ENCODE measurements at places on chromosomes 3 and 15.

GRCh38 chr15:98946301-98947255 is 61.0 kb downstream of the PGPEP1L start:
- H3K4me3 ChIP-seq = no peak overlapping the region
- H3K27ac ChIP-seq = peak overlapping the region; percentile 69
- no peaks in the 10 kb centered on the region for H3K36me3 ChIP-seq
- no peak for DNase-seq

DNA sequence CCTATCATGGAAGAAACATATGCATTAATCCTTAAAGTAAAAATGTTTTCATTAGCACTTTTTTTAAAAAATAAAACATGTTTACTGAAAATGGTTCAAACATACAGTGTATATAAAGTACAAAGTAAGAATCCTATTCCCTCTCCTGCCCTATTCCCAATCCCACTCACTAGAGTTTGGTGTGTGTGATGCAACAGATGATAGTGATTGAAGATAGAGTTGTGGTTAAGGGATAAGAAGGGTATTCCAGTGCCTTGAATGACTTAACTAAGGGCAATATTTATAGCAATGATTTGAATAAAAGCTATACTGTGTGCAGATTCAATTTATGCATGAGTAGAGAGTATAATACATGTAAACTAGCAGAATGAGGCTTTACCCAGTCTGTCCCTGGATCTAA is 18.1 kb downstream of the ZNF280D start:
- no peaks in the 10 kb centered on the region for H3K27me3 ChIP-seq
- no peak overlapping the region for H3K27ac ChIP-seq
- DNase-seq = no peak
- H3K4me1 ChIP-seq = peaks cover 4% of the 10 kb centered on the region
- no peak overlapping the region for H3K4me3 ChIP-seq
- H3K36me3 ChIP-seq = no peaks in the 10 kb centered on the region

GRCh38 chr15:26771168-26771567 is 1.7 kb downstream of the GABRB3 start:
- no peak for DNase-seq
- no peak overlapping the region for H3K27ac ChIP-seq
- H3K27me3 ChIP-seq = no peaks in the 10 kb centered on the region

DNA sequence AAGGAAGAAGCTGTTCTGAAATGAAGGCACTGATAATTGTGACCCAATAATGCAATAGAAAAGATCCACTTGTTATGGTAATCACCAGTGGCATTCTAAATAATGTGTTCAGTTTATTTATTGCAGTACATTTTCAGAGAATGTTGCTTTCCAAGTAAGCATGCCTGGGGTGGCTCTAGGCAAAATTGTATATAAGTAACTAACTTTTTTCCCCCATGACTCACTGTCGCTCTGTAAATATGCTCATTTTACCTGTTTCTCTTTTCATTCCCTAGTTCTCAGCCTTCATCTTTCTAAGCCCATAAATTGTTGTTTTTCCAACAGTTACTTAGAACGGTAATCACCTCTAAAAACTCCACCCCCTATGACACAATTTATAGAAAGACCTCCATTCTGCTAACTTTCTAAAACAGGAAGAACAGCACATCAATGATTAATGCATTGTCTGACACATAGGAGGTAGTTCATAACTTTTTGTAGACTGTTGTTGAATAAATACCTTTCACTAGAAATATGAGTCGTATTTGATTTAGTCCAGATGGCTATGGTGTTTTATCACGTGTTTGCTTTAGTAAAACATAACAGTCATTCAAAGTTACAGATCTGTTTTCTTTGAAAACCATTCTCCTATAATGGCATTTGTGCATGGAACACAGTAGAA is 143.1 kb downstream of the LSAMP start:
- H3K36me3 ChIP-seq = no peaks in the 10 kb centered on the region
- H3K27me3 ChIP-seq = no peaks in the 10 kb centered on the region
- H3K4me3 ChIP-seq = no peak overlapping the region
- DNase-seq = no peak

DNA sequence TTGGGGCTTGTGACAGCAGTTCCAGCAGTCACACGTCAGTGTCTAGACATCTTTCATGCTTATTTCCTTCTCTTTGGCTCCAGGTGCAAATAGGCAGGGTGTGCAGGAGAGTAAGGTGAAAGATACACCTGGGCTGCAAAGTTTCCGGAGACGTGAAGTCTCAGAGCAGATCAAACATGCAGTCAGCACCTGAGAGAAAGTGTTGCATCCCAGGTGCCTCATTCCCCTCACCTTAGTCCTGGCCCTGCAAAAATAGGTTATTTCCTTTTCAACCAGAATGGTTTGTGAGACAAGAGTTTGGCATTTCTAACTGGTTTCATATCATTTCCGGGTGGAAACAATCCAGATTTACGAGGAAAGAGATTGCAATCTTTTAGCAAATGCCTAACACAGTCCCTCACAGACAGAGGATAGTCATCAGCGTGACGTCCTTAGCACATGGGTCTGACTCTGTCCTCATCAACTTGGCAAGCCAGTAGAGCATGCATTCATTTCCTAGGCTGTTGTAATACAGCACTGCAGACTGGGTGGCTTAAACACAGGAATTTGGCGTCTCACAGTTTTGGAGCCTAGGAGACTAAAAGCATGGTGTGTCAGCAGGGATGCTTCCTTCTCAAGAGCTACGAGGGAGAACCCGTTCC is 58.2 kb upstream of the ARRDC4 start:
- no peaks in the 10 kb centered on the region for H3K36me3 ChIP-seq
- no peaks in the 10 kb centered on the region for H3K4me1 ChIP-seq
- DNase-seq = no peak
- no peak overlapping the region for H3K27ac ChIP-seq
- H3K4me3 ChIP-seq = no peak overlapping the region

All from ovary (tissue), 10 donors.